ENCODE measurements at places on chromosomes 2 and 18.

- DNase-seq = peak; percentile 75
These were observed 62.9 kb downstream of the POMC start for GRCh38 chr2:25105336-25106085.

- no peak for DNase-seq
These were observed 319.1 kb downstream of the SLC4A3 start for GRCh38 chr2:219946529-219946928.

- DNase-seq = peak; percentile 65
These were observed 320.1 kb downstream of the SLC4A3 start for GRCh38 chr2:219947575-219947974.

DNA sequence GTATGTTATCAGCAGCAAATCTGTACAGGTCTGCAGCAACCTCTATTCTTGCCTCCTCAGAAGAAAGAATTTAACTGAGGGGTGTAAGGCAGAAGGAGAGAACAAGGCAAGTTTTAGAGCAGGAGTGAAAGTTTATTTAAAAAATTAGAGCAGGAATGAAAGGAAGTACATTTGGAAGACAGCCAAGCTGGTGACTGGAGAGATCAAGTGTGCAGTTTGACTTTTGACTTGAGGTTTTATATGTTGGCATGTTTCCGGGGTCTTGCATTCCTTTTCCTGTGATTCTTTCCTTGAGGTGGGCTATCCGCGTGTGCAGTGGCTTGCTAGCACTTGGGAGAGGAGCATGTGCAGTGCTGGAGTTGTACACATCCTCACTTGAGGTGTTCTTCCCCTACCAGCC, 16.5 kb upstream of the CERS6 start:
- peak; percentile 33 for DNase-seq

DNA sequence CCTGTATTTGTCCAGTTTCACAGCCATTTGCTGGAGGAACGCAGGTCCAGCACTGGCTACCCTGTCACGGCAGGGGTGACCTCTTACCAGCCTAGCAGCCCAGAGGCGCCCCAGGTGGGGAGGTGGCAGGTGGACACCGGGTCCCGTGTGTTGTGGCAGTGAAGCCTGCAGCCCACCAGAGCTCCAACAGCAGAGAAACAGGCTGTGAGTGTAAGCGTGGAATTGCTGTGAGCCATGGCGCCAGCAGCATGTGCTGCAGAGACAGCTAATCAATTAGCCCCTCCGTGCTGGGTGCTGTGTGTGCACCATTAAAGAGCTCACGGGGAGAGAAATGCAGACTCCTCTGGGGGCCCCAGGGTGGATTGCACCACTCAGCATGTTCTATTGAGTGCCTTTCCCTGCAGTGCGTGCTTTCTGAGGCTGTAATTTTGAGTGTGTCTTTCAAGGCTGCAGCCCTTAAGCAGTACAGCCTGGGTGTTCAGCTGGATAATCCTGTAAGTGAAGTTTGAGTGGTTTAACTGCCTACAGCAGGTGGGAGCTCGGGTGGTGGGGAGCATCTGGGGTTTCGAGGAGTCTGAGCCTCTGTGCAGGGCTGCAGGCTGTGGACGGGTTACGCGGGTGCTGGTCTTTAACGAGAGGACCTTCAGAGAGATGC, 15.9 kb downstream of the RTP5 start:
- no peak for DNase-seq

DNA sequence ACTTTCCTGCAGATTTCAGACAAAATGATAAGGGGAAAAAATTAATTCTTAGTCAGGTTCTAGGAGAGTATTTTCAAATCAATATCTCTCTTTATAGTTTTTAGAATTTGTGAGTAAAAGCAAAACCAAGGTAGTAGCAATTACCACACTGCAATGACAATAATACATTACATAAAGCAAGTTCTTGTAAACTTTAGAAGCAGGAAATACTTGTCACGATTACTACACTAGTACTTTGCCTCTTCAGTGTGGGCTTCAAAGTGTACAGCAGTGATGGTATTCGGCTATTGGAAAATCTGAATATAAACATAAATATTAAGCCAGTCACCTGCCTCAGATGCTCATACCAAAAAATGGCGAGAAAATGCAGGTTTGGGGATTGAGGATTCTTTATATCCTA, 81.0 kb downstream of the ALPK2 start:
- DNase-seq = no peak

DNA sequence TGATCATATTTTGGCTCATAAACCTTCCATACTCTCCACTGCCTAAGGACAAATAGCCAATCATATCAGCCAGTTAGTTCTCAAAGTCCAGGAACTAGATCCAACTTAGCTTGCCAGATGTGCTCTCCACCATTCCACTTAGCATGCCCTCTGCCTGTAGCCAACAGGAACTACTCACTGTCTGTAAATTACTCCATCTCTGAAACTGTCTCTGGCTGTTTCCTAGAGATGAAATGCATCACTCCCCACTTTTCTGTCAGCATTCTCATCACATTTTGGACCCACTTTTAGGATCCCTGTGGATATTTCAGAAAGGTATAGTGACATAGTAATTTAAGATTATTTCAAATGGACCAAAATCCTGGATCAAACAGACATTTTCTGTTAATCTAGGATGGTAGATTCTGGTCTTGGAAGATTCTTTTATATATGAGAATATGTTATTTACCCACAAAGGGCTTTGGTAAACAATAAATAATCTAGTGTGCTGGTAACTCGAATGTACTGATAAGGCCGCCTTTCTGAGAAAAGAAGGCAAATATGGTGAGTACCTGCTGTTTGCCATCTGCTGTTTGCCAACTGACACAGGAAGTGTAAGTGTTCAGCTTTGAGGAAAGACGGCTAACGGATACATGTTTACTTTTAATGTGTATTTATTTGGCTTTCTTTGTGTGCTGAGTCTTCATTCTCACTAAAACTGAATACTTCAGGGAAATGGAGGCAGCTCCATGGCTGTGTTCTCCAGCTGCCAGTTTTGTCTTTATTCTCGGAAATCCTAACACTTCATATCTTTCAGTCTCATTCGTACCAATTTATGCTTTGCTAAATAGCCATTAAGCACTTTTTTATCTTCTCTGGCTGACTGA, 79.5 kb downstream of the EVA1A start:
- peak; percentile 30 for DNase-seq

DNA sequence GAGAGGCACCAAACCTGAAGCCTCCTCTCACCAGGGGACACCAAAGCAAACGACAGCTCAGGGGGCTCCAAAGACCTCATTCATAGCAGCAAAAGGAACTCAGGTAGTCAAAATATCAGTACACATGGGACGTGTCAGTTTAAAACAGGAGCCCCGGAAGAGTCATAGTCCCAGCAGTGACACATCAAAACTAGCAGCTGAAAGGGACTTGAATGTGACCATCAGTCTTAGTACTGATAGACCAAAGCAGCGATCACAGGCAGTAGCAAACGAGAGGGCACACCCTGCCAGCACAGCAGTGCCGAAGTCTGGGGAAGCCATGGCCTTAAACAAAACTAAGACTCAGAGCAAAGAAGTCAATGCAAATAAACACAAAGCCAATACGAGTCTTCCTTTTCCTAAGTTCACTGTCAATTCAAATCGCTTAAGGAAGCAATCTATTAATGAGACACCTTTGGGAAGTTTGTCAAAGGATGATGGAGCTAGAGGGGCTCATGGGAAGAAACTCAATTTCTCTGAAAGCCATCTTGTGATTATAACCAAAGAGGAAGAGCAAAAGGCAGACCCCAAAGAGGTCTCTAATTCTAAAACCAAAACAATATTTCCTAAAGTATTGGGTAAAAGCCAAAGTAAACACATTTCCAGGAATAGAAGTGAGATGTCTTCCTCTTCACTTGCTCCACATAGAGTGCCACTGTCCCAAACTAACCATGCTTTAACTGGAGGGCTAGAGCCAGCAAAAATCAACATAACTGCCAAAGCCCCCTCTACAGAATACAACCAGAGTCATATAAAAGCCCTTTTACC, 1.2 kb downstream of the GALNT5 start:
- no peak for DNase-seq

DNA sequence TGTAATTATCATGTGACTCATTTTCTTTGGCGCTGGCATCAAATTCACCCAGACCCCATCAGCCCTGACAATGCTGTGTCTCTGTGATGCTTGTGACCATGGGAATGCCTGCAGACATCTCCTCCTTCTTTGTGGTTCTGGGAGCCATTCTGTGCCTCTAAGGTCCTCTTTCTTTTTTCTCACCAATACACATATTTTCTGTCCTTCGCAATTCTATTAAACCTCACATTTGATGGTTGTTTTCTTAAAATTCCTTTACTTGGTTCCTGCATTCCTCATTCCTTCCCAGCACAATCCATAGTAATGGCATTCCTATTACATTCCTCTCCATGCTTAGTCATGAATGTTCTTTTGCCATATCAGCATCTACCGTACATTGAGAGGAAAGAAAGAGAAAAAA, 375.3 kb downstream of the PIK3C3 start:
- DNase-seq = no peak

DNA sequence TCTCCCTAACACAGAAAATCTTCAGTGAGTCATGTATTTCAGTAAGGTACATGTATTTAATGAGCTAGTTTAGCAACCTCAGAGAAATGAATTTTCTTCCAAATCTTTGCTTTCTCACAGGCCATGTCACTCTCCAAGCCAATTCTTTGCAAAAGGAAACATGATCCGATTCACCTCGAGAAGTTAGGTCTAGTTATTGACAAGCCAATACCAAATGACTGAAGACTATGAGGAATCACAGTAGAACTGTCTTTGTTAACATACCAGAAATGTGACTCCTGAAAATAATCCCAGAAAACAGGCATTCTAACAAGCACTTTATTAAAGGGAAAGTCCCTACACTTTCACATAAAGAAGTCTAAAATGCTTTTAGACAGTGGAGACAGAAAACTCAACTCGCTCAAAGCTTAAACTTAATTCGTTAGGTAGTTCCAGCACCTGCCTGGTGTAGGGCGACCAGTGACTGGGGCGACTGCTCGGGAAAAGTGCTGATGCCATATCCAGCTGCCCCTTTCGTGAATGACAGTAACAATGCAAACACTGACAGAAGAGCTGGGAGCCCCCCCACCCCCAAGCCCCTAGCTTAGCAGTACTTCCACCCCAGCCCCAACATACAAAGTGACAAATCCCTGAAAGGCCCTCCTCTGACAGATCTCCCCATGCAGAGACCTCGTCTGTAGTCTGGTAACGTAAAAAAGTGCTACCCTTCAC, 1.8 kb downstream of the MEMO1 start:
- DNase-seq = peak; percentile 32

- DNase-seq = no peak
These were observed 48.1 kb downstream of the LHCGR start for GRCh38 chr2:48707466-48707865.

DNA sequence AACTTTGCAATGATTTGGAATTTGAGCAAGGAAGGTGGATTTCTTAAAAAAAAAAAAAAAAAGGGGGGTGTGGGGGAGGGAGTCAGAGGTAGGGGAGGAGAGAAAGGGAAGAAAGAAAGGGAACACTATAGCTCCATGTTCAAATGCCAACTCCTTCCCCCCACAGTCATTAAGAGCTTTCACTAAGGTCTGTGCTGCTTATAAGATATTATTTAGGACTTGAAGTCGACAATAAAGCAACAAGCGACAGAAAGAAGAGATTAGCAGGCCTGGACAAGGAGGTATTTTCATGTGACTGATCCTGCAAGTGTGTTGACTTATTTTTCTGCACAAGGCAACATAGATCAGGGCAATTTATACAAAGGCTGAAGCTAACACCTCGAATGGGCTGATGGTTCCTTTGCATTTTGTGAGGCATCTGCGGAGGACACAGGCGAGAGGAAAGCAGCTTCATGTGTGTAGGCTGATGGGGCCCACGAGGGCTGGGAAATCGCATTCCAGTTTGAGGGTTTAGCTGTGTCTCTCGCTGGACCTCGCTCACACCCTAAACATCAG, 382.0 kb downstream of the SOX11 start:
- DNase-seq = no peak

GRCh38 chr2:25772078-25772477, 98.7 kb upstream of the DTNB start:
- DNase-seq = no peak

DNA sequence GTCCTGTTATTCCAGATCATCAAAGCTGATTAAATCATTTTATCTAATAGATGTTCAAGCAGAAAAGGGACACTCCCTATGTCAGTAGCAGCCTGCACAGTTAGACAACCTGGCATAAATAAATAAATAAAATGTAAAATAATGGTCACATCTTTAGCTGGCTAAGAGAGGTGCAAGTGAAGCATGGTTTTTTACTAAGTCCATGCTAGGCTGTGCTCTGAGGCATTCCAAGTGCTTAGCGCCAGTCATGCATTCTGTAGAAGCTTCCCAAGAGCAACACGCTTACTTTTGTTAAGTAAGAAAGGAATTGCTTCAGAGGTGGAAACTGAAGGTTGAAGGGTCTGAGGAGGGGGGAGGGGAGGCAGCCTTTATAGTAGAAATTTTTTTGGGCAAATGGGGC, 351.2 kb downstream of the CDH2 start:
- DNase-seq = no peak

GRCh38 chr2:203301667-203302066, 26.5 kb upstream of the ABI2 start:
- DNase-seq = no peak

GRCh38 chr2:73081181-73081671, 9.7 kb upstream of the SFXN5 start:
- DNase-seq = no peak

DNA sequence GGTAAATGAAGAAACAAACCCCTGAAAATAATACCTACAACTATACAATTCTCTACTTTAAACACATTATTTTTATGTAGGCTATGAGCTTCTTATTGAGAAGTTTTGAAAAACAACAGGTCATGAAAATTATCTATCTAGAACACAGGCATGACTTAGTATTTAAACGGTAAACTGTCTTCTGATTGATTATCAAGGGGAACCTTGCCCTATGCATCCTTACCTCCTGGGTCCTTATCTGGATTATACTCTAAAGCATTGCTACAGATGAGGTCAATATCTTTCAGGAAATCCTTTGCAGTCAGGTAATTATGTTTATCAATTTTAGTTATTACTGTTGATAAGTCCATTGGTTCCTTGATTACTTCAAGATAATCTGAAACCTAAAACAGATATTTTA, 144.3 kb downstream of the ATAD2B start:
- no peak for DNase-seq

- no peak for DNase-seq
These were observed 57.4 kb upstream of the LGALSL start for GRCh38 chr2:64396551-64396950.
